Breast epithelium (tissue), 4 donors: ENCODE measurements at places on chromosomes 5 and 9. TPM values are rescaled to one million over a fixed set of nuclear protein-coding genes. Genes with fewer than 3 reads are reported as not detected.

Gene NDUFS6
- total RNA-seq: 48.0 TPM

Gene PAX5
- 0.59 TPM for total RNA-seq

Gene LHX3
- total RNA-seq: not detected

Gene PAEP
- not detected for total RNA-seq

Gene PPP6C
- 34.4 TPM for total RNA-seq

Gene IL3
- total RNA-seq: not detected

Gene FOXE1
- total RNA-seq: not detected

- H3K4me3 ChIP-seq: no peak overlapping the region
- no peaks in the 10 kb centered on the region for H3K4me1 ChIP-seq
- H3K27me3 ChIP-seq: no peaks in the 10 kb centered on the region
- no peak overlapping the region for H3K27ac ChIP-seq
Measured at GRCh38 chr5:59146729-59147128, 563.9 kb downstream of the RAB3C start.

DNA sequence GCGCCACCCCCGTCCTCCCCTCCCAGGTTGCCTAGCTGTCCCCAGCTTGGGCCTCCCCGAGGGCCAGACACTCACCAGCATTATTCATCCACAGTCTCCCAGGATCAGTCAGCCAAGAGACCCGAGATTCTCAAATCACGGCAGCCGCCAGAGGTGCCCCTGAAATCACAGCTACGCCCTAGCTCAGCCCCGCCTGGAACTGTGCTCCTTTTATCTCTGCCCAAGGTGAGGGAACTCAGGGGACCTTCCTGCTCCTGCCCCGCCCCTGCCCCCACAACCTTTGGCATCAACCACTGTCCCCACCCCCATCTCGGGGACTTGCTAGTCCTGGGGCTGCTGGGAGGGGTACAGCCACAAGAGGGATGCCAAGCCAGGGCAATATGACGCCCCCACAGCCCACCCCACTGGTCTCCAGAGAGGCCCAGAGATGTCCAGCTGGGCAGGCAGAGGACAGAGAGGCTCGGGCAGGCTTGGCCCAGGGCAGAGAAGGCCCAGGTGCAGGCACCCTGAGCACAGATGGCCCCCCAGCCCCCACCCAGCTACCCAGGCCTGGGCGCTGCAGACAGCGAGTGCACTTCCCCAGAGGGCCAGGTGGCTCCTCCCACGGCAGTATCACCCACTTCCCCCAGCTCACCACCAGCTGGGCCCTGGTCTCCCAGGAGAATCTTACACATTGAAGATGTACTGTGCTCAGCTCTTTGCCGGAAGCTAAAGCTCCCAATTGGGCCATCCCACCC lies at the start of gene FUT7:
FUT7 (minus strand) TSS at position 185 of the 737 bp plus-strand sequence; CDS start at position 88, 97 bp downstream.
- H3K4me1 ChIP-seq: peaks cover 19% of the 10 kb centered on the region
- H3K27ac ChIP-seq: no peak within 1 kb of the TSS
- H3K36me3 ChIP-seq: no peaks in the 10 kb centered on the region
- H3K27me3 ChIP-seq: no peaks in the 10 kb centered on the region
- no peak within 1 kb of the TSS for H3K4me3 ChIP-seq
- no peak for DNase-seq

- H3K27ac ChIP-seq: no peak overlapping the region
- H3K4me3 ChIP-seq: no peak overlapping the region
- H3K4me1 ChIP-seq: no peaks in the 10 kb centered on the region
- H3K27me3 ChIP-seq: no peaks in the 10 kb centered on the region
- peaks cover 12% of the 10 kb centered on the region for H3K36me3 ChIP-seq
Measured at GRCh38 chr9:116697362-116697761, 10.3 kb downstream of the TRIM32 start.

DNA sequence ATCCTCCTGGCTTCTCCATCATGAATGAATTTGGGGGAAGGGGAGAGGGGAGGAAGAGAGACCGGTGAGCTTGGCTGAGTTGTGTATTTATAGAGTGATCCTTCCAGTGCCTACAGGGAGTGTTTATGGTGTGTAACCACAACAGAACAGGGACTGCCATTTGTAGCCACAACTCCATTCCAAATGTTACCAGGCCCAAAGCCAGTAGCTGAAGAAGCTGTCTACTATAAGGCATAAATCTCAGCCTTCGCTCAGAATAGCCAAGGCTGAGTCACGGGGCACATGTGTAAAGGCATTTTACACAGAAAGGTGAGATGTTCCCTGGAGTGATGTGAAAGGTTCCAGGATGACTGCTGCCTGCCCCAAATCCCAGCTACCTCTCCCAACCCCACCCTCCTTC lies 2.5 kb downstream of the TMEM252 start:
- no peaks in the 10 kb centered on the region for H3K27me3 ChIP-seq
- no peaks in the 10 kb centered on the region for H3K36me3 ChIP-seq
- H3K27ac ChIP-seq: no peak overlapping the region
- no peaks in the 10 kb centered on the region for H3K4me1 ChIP-seq

GRCh38 chr9:106718936-106719335 lies 144.0 kb upstream of the ZNF462 start:
- H3K27ac ChIP-seq: no peak overlapping the region
- no peaks in the 10 kb centered on the region for H3K27me3 ChIP-seq
- no peaks in the 10 kb centered on the region for H3K36me3 ChIP-seq
- no peaks in the 10 kb centered on the region for H3K4me1 ChIP-seq
- DNase-seq: no peak
- H3K4me3 ChIP-seq: no peak overlapping the region

GRCh38 chr5:150113047-150113744 lies 26.8 kb upstream of the CSF1R start:
- H3K27ac ChIP-seq: peak overlapping the region; percentile 73
- DNase-seq: peak; percentile 14
- H3K36me3 ChIP-seq: no peaks in the 10 kb centered on the region
- H3K27me3 ChIP-seq: no peaks in the 10 kb centered on the region

DNA sequence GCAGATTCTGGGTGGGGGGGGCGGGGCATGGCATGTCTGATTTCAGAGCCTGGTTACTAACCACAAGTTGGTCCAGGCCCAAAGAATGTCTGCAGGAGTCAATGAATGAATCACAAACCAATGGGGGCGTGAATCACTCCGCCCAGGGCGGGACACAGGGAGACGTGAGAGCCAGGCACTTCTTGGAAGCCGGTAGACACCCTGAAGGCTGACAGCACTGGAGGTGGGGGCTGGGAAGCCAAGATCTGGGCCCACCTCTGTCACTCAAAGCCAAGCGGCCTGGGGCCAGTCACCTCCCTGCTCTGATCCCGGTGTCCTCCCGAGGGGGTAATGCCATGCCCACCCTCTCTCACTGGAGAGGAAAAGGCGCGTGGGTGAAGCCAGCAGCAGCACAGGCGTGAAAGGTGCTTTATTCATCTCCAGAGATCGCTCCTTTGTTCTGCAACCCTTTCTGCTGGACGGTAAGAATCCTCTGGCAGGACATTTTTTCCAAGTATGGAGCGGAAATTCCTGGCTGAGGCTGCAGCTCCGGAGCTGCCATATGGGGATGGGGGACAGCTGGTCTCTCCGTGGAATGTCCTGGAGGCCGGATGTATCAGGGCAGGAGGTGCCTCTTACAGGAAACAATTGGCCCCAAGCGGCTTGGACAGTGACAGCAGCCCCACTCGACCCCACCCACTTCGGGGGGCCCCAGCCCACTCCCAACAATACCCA lies 85.0 kb downstream of the STK10 start:
- peak overlapping the region; percentile 45 for H3K27ac ChIP-seq
- peak; percentile 66 for DNase-seq
- no peaks in the 10 kb centered on the region for H3K36me3 ChIP-seq
- peaks cover 3% of the 10 kb centered on the region for H3K4me1 ChIP-seq
- H3K27me3 ChIP-seq: no peaks in the 10 kb centered on the region

- no peak overlapping the region for H3K27ac ChIP-seq
- H3K4me3 ChIP-seq: no peak overlapping the region
- no peak for DNase-seq
- no peaks in the 10 kb centered on the region for H3K4me1 ChIP-seq
- no peaks in the 10 kb centered on the region for H3K27me3 ChIP-seq
Measured at GRCh38 chr5:78887384-78888118, 97.6 kb downstream of the ARSB start.

- no peaks in the 10 kb centered on the region for H3K27me3 ChIP-seq
- no peak overlapping the region for H3K27ac ChIP-seq
- no peaks in the 10 kb centered on the region for H3K4me1 ChIP-seq
- no peaks in the 10 kb centered on the region for H3K36me3 ChIP-seq
- no peak for DNase-seq
Measured at GRCh38 chr5:22754155-22754554, 99.0 kb downstream of the CDH12 start.

DNA sequence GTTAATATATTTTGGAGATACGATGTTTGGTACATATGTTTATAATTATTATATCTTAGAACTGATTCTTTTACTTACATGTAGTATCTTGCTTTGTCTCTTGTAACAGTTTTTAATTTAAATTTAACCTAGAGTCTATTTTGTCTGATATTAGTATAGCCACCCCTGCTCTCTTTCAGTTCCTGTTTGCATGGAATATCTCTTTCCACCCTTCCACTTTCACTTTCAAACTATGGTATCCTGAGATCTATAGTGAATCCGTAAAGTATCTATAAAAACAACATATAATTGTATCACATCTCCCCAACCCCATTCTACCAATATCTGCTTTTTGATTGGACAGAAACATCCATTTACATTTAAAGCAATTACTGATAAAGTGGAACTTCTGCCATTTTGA lies 7.2 kb downstream of the IRGM start:
- no peak for DNase-seq
- no peak overlapping the region for H3K27ac ChIP-seq
- H3K4me1 ChIP-seq: no peaks in the 10 kb centered on the region
- H3K36me3 ChIP-seq: no peaks in the 10 kb centered on the region
- H3K27me3 ChIP-seq: no peaks in the 10 kb centered on the region

DNA sequence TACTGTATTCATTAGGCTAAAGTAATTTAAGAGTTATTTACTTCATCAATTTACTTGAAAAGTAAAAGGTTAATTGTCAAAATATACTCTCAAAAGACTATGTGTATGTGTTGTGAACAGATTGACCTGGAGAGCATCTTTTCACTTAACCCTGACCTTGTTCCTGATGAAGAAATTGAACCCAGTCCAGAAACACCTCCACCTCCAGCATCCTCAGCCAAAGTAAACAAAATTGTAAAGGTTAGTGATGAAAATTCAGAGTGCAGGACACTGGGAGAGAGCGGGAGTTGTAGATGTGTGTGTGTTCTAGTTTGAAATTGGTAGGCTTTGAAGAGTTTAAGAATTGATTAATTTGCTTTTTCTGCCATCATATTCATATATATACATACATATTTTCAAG lies 41.9 kb downstream of the KIF2A start:
- H3K36me3 ChIP-seq: no peaks in the 10 kb centered on the region
- DNase-seq: no peak
- no peaks in the 10 kb centered on the region for H3K4me1 ChIP-seq
- H3K27me3 ChIP-seq: no peaks in the 10 kb centered on the region
- no peak overlapping the region for H3K4me3 ChIP-seq
- no peak overlapping the region for H3K27ac ChIP-seq

DNA sequence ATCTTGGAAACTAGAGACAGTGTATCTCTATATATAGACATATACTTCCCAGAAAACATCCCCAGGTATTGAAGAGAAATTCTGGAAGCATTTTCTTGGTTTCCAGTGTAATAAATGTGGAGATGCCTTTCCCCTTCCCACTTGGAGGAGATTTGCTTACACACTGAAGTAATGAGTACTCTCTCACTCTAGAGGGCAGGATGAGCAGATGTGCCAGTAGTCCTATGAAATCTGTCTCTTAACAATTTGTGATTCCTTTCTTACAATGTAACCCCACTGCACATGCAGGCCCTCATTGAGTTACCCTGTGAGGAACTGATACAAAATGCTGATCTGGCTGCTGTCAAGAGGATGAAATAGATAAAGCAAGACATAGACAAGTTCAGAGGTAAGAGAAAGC lies 567.2 kb downstream of the SLCO4C1 start:
- DNase-seq: no peak
- H3K36me3 ChIP-seq: no peaks in the 10 kb centered on the region
- H3K4me1 ChIP-seq: no peaks in the 10 kb centered on the region
- no peak overlapping the region for H3K27ac ChIP-seq

GRCh38 chr5:133708331-133708850 lies 96.0 kb upstream of the FSTL4 start:
- no peak overlapping the region for H3K4me3 ChIP-seq
- no peaks in the 10 kb centered on the region for H3K27me3 ChIP-seq
- no peak overlapping the region for H3K27ac ChIP-seq
- DNase-seq: no peak
- no peaks in the 10 kb centered on the region for H3K36me3 ChIP-seq
- no peaks in the 10 kb centered on the region for H3K4me1 ChIP-seq

- DNase-seq: no peak
- no peaks in the 10 kb centered on the region for H3K4me1 ChIP-seq
- H3K36me3 ChIP-seq: no peaks in the 10 kb centered on the region
- no peaks in the 10 kb centered on the region for H3K27me3 ChIP-seq
- peak overlapping the region; percentile 78 for H3K27ac ChIP-seq
- no peak overlapping the region for H3K4me3 ChIP-seq
Measured at GRCh38 chr9:97559111-97559514, 57.6 kb downstream of the TMOD1 start.

- H3K36me3 ChIP-seq: no peaks in the 10 kb centered on the region
- H3K27me3 ChIP-seq: no peaks in the 10 kb centered on the region
- H3K4me1 ChIP-seq: no peaks in the 10 kb centered on the region
- no peak overlapping the region for H3K4me3 ChIP-seq
- no peak overlapping the region for H3K27ac ChIP-seq
Measured at GRCh38 chr5:52632281-52632680, 155.4 kb upstream of the ITGA1 start.

DNA sequence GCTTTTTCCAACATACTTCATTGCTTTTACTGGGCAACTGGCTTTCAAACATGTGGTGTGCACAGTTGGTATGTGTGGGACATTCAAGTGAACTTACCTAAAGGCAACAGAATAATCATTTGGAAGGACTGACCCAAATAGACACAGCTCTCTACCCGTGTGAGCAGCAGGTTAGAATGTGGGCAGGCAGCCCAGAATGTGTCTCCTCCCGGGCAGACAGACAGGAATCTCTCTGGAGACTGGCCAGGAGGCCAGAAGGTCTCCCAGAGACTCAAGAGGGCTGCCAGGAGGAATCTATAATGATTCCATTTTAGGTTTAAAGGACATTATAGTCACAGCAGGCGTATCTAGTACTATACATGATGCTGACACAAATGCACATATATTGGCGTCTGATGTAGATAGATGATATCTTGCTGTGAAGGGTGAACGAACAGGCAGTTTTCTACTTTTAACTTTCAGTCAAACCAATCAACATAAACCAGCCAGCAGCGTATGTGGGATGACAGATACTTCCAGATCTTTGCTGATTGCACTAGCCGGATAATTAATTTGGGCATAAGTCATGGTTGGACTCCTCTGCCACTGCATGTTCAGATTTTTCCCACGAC lies 297.4 kb upstream of the ZNF608 start:
- no peaks in the 10 kb centered on the region for H3K36me3 ChIP-seq
- peak overlapping the region; percentile 78 for H3K27ac ChIP-seq
- no peaks in the 10 kb centered on the region for H3K4me1 ChIP-seq
- DNase-seq: peak; percentile 80
- H3K27me3 ChIP-seq: no peaks in the 10 kb centered on the region

DNA sequence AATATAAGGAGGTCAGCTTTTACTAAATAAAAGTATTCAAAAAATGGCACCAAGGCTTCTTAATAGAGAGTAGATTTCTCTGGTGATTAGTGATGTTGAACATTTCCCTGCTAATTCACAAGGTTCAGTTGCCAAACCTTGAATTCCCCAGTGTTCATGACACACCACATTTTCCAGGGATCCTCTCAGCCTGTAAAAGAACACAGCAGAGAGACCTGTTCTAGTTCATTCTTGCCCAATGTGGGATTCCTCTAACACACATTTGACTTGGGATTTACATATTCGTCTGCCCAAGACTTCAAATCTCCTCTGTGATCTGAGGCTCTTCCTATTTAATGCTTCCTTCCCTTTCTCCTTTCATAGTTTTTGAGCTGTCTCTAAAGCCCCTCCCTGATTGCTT lies 273.2 kb upstream of the CDH9 start:
- no peaks in the 10 kb centered on the region for H3K36me3 ChIP-seq
- no peaks in the 10 kb centered on the region for H3K27me3 ChIP-seq
- no peak overlapping the region for H3K4me3 ChIP-seq
- H3K27ac ChIP-seq: no peak overlapping the region
